MG63 (cell line): ENCODE measurements at places on chromosomes 13 and 19.

DNA sequence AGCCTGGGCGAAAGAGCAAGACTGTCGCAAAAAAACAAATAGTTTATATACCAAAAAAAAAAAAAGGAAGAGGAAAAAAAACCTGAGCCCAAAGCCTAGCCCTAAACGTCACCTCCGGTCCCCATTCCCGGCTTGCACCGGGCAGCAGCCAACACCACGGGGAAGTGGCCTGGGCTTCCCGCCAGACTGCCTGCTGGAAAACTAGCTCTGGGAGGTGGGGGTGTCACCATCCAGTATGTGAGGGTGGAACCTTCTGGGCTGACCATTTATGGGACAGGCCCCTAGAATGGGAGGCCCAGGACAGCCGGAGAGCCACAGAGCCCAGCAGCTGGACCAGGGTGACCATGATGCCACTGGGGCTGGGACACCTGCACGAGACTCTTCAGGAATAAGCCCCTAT is 37.3 kb downstream of the IL12RB1 start:
- DNase-seq: no peak

DNA sequence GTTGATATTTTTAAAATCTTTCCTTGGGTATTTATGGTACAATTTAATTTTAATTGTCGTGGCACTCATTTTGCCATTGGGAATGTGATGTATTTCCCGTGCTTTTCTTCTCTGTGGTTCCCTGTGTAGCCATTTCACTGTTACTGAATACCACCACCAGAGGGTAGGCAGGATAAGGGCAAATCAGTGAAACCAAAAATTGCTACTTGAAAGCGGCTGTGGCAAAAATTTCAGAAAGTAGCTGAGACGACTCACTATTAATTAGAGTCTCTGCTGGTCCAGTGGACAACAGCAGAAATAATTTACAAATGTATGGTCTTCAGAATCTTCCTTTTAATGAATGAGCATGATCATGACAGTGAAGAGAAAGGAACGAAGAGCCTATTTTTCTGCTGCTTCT is 34.4 kb upstream of the MIR17HG start:
- DNase-seq: no peak

DNA sequence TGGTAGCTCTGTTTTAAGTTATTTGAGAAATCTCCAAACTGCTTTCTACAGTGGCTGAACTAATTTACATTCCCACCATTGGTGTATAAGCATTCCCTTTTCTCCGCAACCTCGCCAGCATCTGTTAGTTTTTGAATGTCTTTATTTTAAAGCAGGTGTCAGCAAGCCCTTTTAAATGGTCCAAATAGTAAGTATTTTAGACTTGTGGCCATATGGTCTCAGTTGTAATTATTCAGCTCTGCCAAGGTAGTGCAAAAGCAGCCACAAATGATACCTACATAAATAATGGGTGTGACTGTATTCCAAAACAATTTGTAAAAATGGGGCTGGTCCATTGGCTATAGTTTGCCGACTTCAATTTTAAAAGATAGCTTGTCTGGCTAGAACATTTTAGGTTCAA is 58.7 kb upstream of the TMTC4 start:
- no peak for DNase-seq

DNA sequence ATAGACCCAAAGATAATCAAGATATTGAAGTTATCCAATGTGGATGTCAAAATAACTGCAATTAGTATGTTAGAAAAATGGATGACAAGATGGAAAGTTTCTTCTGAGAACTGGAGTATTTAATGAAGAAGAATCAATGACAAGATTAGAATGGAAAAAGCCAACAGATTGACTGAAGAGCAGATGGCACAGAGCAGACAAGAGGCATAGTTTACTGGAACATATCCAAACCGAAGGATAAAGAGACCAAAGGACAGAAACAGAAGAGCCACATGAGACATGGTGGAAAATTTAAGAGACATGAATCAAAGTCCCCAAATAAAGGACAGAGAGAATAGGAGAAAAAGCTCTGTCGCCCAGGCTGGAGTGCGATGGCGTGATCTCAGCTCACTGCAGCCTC is 89.6 kb upstream of the RXFP2 start:
- DNase-seq: no peak

GRCh38 chr13:22877421-22877820 is 303.4 kb upstream of the SGCG start:
- DNase-seq: no peak

GRCh38 chr13:40478775-40479174 is 187.7 kb downstream of the FOXO1 start:
- DNase-seq: no peak

DNA sequence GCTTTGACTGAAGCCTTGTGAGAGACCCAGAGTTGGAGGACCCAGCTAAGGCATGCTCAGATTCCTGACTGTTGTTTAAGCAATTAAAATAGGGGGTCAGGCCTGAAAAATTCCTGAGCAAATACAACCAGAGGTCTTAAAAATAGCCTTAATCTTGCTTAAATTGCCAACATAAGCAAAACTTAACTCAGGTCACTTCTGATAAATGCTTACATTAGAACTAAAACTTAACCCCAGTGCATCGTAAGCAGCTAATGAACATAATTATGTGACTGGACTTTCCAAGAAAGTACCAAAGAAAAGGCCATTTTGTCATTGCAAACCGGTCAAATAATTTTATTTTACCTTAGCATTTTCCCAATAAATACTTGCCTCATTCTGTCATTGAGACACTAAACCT is 294.5 kb downstream of the ENOX1 start:
- no peak for DNase-seq

DNA sequence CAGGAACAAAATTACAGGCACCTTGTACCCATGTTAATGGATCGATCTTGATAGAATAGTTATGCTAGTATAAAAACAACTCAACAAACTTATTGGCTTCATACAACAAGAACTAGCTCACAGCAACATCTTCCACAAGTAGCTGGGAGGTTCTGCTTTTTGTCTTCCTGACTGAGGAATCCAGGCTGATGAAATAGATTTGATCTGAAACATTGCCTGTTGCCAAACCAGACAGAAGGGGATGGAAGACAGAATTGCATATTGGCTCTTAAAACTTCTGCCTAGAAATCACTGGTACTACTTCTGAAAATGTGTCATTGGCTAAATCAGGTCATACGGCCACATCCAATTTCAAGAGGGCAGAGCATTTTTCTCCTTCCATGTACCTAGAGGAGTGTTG is 267.3 kb downstream of the RFC3 start:
- no peak for DNase-seq
